CD4-positive, alpha-beta memory T cell (primary cell): ENCODE measurements at places on chromosomes 4 and X. TPM values are rescaled to one million over a fixed set of nuclear protein-coding genes. Genes with fewer than 3 reads are reported as not detected.

The RASL11B gene
- 0.10 TPM for polyA plus RNA-seq

The SPOCK3 gene
- not detected for polyA plus RNA-seq

The UGT2B10 gene
- not detected for polyA plus RNA-seq

The TEX28 gene
- not detected for polyA plus RNA-seq

The DCAF8L2 gene
- not detected for polyA plus RNA-seq

GRCh38 chr4:147361726-147362125 is 119.2 kb upstream of the EDNRA start:
- no peak for DNase-seq

GRCh38 chr4:54840430-54840829 is 182.7 kb downstream of the KIT start:
- DNase-seq = no peak

DNA sequence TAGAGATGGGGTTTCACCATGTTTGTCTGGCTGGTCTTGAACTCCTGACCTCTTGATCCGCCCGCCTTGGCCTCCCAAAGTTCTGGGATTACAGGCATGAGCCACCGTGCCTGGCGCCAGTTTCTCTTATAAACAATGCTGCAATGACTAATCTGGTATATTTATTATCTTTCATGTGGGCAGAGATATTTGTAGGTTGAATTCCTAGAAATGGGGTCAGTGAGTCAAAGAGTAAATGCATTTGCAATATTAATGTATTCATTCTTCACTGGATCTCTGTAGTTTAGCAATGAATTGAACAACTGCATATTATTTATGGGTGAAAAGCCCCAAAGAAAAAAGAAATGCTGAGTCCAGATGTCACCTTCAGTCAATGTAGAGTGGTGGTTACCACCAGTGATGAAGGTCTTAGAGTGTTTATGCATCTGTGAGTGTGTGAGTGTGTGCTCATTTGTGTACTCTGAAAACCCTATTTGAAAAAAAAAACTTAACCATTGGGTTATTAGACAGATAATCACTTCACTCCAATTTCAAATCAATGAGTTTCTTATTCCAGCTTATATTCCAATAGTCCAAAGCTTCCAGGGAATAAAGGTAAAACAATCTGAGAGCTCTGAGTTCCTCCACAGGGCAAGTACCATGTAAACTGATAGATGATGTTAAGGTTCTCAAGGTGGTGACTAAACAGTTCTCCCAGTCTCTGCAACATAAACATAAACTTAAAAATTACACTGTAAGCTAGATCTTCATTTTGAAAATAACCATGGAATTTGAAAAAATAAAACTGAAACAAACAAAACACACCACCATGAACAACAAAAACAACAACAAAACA is 22.6 kb upstream of the CD38 start:
- peak; percentile 22 for DNase-seq

GRCh38 chr4:1969928-1970723 is 38.6 kb downstream of the NELFA start:
- no peak for DNase-seq

GRCh38 chr4:109298279-109299010 is 4.0 kb downstream of the COL25A1 start:
- DNase-seq = no peak

GRCh38 chr4:85762529-85762871 is 287.6 kb downstream of the ARHGAP24 start:
- no peak for DNase-seq

- no peak for DNase-seq
Observed at GRCh38 chr4:52052475-52052780, 1.3 kb downstream of the SPATA18 start.

- DNase-seq = no peak
Observed at GRCh38 chr4:139738846-139739613, 73.4 kb downstream of the MGST2 start.

- DNase-seq = no peak
Observed at GRCh38 chr4:1204286-1204827, 32.0 kb upstream of the SPON2 start.

- DNase-seq = no peak
Observed at GRCh38 chrX:1425381-1425780, 27.3 kb downstream of the ASMTL start.
